ENCODE measurements at places on chromosomes 2 and 18.
A peak's percentile ranks its signal among the peaks of the same experiment; 100 is the strongest.

- no peak for DNase-seq
Measured at GRCh38 chr2:219831957-219832356, 204.5 kb downstream of the SLC4A3 start.

DNA sequence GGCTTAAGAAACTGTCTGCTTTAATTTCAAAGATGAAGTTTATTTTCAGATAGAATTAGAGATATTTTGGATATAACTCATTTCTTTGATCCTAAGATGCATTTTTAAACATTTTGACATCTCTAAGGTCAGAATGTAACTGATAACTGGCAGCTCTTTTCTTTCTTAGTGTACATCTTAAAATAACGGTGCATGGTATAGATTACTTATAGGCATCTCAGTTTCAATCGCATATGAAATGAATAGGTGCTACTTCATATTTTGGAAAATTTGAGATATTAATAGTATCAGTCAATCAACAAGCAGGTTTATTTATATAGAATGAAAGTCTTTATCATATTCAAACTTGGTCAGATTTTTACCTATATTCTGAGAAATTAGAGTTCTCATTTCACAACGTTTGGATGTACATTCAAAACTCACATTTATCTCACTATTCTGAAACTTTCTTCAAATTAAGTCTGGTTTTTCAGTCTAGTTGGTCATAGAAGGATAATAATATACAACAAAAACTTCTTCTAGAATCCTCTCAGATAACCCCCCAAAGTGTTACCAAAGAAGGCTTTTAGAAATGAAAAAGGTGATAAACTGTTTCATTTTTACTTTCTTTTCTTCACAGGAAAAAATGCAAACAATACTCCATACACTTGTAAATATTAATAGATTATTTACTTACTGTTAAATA is 122.8 kb upstream of the WDSUB1 start:
- DNase-seq = no peak

GRCh38 chr2:195562570-195563566 is 94.2 kb upstream of the SLC39A10 start:
- DNase-seq = no peak

DNA sequence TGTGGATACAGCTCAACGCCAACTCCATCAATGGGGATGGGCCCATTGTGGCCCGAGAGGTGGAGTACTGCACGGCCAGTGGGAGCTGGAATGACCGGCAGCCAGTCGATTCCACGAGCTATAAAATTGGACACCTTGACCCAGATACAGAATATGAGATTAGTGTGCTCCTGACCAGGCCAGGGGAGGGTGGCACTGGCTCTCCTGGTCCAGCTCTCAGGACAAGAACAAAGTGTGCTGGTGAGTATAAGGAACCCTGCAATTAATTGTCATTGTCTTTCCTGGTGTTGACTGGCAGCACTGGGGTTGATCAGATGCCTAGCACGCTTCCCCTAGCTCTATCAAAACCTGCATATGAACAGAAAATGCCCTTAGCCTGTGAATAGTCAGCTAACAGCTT is 388.1 kb downstream of the PTPRM start:
- no peak for DNase-seq

GRCh38 chr18:23095463-23095862 is 39.8 kb upstream of the CABLES1 start:
- DNase-seq = no peak

GRCh38 chr2:149330127-149331022 is at the start of gene LYPD6:
TSS of gene LYPD6 (plus strand) at chr2:149330587. CDS start at chr2:149437709, 107,122 bp downstream.
- DNase-seq = peak; percentile 80

- DNase-seq = no peak
Measured at GRCh38 chr2:234075518-234075915, 25.0 kb downstream of the SPP2 start.

DNA sequence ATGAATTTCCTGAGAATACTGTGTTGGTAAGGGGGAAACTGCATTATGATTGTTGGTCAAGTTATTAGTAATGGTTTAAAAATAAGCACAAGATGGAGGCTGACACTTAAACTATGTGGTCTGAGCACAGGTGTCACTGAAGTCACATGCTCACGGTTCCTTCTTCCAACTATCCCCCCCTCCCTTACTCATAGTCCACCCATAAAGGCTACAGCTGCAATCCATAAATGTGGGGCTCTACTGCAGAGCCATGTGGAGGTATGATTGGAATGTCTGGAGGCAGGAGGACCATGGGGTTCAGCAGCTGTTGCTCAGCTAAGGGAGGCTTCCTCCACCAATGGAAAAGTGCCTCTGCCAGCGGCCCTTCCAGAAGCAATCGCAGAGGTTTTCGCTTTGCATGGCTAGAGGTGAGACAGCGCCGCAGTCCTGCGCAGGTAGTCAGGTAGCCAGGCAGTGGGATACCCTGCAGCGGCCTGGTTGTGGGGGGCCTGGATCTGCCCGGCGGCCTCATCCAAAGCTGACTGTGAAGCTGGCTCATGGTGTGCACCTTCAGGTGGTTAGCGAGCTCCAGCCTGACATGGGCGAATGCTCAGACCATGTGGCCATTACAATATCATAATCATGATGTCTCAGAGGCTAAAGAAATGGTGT is 249.6 kb downstream of the DCDC2C start:
- DNase-seq = no peak

GRCh38 chr2:154978710-154979109 is 280.2 kb downstream of the KCNJ3 start:
- DNase-seq = no peak

DNA sequence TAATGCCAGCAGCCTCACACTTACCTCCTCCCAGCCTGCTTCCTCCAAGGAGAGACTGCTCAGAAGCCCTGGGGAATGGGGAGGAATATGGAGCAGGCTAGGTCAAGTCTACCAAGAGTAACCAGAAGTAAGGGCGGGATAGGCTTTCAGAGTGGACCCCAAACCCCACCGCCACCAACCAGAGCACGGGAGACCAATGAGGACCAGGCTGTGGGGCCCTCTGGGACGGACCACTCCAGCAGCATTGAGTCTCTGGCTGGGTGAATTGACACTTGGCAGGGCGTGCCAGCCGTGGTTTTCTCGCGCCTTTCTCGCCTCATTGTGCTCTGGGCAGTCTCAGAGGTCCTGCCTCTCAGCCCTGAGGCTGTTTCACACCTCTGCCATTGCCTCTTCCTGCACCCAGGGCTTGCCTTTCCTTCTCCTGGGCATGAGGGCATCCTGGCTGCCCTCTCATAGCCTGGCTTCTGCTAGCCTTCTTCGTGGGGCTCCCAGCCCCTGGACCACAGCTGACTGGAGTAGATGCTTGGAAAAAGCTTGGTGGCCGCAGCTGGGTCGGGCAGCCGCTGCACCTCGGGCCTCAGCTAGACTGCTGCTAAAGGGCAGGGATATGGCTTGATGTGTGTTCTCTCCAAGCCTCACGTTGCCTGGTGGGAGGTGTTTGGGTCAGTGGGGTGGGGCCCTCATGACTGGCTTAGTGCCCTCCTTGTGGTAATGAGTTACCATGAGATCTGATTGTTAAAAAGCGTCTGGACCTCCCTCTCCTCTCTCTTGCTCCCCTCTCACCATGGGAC is 40.5 kb upstream of the HS6ST1 start:
- DNase-seq = peak; percentile 4

DNA sequence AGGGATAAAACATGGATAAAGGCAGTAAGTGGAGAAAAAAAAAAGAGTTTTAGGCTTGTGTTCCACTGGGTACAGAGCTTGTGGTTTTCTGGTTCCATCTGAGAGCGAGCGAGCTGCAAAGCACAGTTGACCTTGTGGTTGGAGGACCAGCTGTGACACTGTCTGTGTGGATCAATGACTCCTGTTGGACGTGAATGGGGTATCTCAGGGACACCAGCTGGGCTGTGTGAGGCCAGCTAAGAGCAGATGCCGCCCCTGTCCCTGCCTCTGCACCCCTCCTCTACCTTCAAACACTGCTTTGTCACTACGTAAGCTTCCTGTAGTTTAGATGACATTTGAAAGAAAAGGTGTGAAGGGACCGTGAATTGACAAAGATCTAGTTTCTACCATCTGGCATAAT is 67.8 kb downstream of the QPCT start:
- DNase-seq = no peak

GRCh38 chr2:70673041-70673647 is 94.9 kb downstream of the ADD2 start:
- DNase-seq = no peak

DNA sequence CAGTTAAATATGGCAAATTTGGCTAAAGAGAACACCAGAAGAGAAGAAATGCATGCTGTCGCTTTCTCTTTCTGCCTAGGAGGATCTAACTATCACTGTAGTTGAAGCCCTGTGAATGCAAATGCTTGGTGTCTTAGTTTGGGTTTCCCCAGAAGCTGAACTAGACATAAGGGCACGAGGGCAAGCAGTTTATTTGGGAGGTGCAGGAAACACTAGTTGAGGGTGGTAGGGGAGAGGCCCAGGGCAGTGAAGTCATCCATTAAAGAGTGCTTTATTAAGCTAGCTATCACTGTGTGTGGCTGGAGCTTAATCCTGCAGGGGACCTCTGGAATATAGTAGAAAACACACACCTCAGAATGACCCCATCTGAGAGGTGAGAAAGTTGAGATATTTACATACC is 639.8 kb upstream of the ZEB2 start:
- no peak for DNase-seq

GRCh38 chr2:200797242-200797770 is 14.4 kb upstream of the BZW1 start:
- no peak for DNase-seq

GRCh38 chr2:84924173-84925106 is 19.0 kb downstream of the TMSB10 start:
- peak; percentile 79 for DNase-seq

DNA sequence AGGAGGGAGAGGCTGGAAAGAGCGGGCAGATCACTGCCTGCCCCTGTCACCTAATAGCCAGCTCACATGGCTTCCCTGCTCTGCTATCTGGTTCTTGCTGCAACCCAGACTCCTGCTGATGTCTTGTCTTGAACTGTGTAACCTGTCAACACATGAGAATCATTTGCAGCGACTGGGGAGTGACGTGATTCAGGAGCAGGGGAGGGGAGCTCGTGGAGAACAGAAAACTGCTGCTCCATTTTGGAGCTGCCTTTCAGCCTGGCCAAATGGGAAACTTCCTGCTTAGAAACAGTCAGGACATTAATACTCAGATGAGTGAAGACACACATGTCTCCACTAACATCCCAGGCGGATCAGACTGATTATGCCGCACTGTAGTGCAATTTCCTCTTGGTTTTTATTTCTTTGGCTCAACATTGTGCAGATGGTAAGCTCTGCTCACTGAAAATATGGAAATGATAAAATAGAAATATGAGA is 38.1 kb downstream of the RPL37A start:
- peak; percentile 23 for DNase-seq

DNA sequence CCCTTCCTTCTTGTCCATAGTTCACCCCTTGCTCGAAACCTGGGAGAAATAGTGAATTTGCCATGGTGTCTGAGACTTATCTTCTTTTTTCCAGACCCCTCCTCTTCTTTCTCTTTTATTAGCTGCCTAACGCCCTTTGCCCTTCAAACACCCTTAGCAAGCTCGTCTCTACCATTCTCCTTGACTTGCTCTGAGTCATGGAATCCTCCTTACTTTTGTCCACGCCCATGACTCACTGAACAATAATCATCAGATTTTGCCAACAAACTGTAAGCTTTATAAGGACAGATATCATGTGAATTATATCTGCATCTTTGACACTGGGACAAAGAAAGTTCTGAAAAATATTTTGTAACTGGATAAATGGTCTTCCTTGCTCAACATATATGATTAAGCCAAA is 67.1 kb upstream of the CNTNAP5 start:
- DNase-seq = no peak

GRCh38 chr2:33104052-33104623 is 157.4 kb downstream of the LTBP1 start:
- DNase-seq = no peak

DNA sequence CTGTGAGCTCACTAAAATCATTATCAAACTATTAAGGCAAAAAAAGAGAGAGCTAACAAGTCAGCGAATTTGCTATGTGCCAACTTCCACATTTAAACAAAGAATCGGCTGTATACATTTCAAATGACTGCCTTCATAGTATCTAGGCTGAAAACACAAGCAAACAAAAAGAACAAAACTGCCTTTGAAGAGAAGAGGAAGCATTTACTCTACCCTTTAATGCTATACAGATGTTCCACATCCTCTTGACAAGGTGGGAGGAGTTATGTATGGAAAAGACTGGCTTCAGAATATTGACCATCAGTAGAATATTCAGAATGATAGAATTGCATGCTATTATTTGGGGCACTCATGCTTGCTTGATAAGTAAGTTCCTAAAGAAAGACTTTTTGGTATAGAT is 741.7 kb downstream of the PLCL1 start:
- DNase-seq = no peak

- DNase-seq = no peak
Measured at GRCh38 chr18:45284174-45284573, 331.1 kb upstream of the SLC14A2 start.

- no peak for DNase-seq
Measured at GRCh38 chr18:27717250-27717649, 459.7 kb downstream of the CDH2 start.

- no peak for DNase-seq
Measured at GRCh38 chr2:216717491-216717901, 22.1 kb upstream of the IGFBP5 start.

- no peak for DNase-seq
Measured at GRCh38 chr2:56211048-56211447, 27.3 kb downstream of the CCDC85A start.

DNA sequence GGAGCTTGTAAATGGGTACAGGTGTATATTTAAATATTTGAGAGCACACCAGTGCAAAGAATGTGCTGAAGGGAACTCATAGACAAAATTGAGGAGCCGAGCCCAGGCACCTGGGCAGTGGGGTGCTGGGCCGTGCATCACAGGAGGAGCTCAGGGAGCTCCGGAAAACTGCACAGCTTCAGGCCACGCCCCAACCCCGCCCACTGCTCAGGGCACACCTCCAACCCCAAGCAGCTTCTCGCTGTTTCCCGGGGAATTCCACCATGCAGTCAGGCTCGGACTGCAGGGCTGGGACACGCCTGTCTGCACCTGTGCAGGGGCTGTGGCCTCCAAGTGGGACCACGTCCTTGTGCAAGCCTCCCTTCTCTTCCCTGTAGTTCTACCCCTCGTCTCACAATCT is 243.0 kb downstream of the HDAC4 start:
- DNase-seq = no peak

GRCh38 chr2:20174410-20174809 is 50.5 kb downstream of the SDC1 start:
- no peak for DNase-seq

DNA sequence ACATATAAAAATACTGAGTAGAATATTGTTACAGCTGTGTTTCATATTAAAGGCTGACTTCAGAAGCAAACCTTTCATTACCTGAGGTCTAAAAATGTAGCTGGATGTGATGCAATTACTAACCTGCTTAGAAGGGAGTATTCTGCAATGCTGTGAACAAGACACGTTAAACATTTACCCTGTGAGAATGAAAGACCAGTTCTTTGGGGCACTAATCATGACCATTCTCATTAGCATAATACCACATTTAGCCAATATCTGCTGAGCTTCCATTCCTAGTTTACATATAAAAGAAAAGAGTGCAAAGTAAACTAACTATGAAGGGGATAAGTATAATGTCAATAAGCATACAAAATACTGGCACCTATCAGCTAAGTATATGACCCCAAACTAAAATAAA is 784.0 kb upstream of the KLHL29 start:
- no peak for DNase-seq

Measured in testis (tissue), 5 donors.